ENCODE measurements at places on chromosomes 6 and 20.

GRCh38 chr6:32554116-32554965 lies 24.3 kb upstream of the HLA-DRB5 start:
- DNase-seq, result no peak

DNA sequence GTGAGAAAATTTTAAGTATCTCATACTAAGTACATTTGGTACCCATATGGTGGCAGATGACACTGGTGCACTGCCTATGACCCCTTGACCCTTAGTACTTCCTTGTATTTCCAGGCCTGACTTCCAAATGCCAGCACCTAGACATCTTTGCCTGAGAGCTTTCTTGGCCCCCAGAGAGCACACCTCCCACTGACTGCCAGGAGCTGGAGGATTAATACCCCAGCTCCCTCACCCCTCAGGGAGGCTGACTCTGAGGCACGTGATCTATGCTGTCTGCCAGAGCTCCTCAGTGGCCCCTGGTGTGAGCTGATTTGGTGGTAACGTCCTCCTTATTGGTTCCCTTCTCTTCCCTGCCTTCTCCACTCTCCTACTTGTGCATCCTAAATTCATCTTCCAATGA lies 38.0 kb downstream of the BFSP1 start:
- DNase-seq, result no peak

DNA sequence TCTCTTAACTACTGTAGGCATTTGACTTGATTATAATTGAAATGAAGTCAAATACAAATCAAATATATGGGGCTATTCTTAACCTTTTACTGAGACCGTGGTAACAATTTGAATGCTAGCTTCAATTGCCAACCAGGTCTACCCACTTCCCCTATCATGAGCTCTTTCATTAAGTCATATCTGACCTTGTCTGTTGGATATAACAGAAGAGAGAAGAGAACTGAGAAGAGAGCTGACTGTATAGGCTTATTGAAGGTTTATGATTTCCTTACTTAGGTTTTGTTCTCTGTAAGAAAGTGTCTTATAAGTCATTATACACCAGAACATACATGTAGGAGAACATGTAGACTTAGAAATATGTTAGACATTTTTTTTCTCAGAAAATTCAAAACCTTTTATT lies 549.4 kb downstream of the COL12A1 start:
- no peak for DNase-seq

DNA sequence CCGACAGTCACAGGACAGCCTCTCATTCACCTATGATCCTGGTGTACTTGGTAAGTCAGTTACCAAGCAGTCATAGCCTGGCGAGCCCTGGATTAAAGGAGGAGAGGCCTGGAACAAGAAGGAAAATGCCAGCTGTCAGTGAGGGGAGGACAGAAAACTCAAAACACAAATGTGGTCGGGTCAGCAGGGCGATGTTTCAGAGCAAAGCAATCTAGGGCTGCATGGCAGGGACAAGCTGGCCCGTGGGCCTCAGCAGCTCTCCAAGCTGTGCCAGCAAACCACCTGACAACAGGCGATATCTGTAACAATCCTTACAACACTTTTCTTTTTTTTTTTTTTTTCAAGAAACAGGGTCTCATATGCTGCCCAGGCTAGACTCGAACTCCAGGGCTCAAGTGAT lies 40.3 kb downstream of the MGME1 start:
- no peak for DNase-seq

DNA sequence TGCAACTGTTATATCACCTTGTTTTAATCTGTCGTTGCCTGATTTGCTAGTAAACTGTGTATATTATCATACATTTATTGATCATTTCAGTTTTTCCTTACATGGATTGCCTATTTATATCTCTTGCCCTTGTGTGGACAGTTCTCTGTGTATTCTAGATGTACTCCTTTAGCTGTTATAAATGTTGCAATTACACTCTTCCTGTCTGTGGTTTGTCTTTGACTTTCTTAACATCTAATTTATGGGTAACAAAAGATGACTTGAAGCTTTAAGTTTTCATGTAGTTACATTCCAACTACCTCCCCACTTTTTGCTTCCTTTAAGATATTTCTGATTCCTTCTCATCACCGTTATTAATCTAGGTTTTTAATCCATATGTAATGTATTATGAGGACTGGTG lies 22.6 kb downstream of the PLCB1 start:
- no peak for DNase-seq

DNA sequence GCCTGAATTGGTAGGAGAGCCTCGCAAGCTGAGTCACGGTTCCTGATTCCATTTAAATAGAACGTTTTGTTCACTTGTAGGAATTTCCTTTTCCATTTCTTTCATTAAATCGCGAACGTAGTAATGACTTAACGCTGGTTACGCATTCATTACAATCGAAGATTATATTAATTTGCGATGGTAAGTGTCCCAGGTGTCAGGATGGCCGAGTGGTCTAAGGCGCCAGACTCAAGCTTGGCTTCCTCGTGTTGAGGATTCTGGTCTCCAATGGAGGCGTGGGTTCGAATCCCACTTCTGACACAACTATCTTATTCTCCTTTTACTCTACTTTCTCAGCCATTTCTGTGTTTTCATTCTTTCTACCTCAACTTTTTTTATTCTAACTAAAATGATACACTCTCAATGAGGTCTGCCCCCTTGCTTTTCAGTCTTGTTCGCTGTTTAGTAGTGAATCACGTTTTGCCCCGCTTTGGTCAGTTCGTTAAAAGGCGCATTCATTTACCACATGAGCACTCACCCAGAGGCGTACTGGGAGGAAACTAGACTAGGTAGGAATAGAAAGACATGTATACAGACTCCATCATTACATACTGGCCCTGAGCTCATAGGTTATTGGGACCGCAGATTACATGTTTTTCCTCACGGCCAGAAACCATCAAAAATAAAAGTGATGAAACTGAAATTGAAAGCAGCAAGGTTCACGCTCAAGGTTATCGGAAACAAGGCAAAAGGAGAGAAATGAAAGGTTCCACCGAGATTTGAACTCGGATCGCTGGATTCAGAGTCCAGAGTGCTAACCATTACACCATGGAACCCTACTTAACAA lies 17.3 kb upstream of the TRIM27 start:
- peak; percentile 76 for DNase-seq

- DNase-seq, result no peak
Measured at GRCh38 chr6:135086414-135086764, 31.8 kb upstream of the HBS1L start.

- no peak for DNase-seq
Measured at GRCh38 chr20:35730583-35731468, 11.2 kb downstream of the RBM39 start.

DNA sequence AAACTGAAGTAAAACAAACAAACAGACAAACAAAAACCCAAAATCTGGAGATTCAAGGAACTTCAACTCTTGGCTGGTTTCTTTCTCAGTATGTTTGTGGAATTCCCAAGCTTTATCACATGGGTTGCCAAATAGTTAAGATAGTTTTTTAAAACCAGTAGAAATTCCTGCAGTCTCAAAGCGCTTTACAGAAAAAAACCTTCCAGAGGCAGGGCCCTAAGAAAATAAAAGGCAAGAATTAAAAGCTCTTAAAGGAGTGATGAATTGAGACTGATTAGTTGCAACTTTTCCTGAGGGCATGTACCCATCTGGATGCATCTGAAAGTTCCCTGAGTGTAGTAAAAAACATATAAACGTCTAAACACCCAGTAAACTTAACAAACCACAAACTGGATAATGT lies 25.9 kb upstream of the PTCHD4 start:
- no peak for DNase-seq

GRCh38 chr6:84249724-84250123 lies 22.3 kb upstream of the CEP162 start:
- DNase-seq, result no peak

DNA sequence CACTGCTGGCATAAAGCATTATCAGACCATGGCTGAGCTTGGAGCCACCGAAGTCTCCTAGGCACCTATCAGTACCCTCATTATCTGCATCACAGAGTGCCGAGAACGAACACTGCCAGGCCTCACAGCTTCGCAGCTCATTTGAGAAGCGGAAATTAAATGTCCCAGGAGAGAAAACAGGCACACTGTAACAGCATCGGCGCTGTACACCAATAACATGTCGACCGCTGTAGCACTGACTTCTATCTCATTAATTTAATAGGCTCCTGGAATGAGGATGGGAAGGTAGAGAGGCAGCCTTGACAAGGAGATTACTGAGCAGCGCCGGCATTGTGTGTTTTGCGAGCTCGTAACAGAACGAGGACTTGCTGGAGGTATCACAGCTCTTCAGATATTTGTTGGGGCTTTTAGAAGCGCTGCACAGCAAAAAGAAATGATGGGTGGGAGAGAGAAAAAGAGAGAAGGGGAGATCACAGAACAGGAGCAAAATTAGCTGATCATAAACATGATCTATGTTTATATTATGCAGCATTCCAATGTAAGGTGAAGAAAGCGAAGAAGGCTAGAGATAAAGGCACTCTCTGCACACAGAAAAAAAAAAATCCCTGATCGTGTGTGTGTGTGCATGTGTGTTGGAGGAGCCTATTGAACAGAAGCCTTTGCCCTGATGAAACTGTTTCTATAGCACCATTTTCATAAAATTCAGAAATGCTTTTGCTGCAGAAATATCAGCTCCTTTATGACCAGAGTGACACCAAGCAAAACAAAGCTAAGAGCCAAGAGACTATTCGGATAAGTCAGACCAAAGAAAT lies 29.2 kb downstream of the ID4 start:
- DNase-seq, result peak; percentile 55

DNA sequence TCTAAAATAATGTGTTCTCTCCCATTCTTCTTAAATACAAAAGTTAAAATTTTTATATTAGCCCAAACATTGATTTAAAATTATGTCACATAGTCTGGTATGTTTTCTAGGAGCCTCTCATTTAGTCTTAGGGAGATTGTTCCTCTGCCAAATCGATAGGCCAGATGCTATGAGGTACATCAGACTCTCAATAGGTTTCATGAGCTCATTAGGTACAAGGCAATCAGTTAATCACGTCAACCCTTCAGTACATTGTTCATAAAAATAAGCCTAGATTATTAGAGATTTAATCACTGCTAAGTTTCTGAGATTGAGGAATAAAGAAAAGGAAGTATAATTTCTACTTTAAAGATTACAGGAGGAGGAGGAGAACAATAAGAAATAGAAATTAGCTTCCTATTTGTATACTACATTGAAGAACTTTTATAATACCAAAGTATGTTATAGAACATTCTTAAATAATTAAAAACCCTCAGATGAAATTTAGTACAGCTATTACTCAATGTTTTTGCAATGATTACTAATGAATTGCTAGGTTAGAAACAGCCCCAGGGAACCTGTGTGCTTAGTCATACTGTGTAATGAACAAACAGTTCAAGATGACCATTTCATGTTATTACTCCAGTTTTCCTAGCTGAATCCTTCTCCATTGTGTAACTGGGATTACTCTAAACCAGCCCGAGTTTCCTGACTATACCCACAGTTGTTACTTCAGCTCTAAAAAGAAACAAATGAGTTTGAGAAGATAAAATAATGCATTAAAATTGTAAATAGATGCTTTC lies 117.0 kb downstream of the BMP5 start:
- peak; percentile 24 for DNase-seq

GRCh38 chr20:49216991-49217578 lies 2.1 kb upstream of the DDX27 start:
- DNase-seq, result peak; percentile 79

GRCh38 chr20:31839782-31840487 lies 5.5 kb downstream of the FOXS1 start:
- DNase-seq, result no peak

- DNase-seq, result peak; percentile 32
Measured at GRCh38 chr6:7137335-7138045, 29.7 kb downstream of the RREB1 start.

DNA sequence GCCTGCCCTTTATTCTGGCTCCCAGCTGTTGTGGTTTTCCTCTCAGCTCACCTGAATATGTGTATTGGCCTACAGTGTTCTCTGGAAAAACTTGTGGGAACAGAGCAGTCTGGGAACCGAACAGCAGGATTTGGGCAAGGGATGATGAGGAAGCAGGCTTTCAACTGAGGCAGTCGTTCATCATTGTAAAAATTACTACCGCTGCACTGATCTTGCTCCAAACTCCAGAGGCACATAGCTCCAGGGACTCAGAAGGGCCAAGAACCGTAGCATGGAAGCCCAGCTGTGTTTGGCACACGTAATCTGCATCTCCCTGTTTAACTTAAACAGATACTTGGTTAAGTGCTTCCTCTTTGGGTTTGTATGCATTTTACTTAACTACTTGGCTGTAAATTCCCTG lies 48.3 kb upstream of the EEF1A1 start:
- no peak for DNase-seq

DNA sequence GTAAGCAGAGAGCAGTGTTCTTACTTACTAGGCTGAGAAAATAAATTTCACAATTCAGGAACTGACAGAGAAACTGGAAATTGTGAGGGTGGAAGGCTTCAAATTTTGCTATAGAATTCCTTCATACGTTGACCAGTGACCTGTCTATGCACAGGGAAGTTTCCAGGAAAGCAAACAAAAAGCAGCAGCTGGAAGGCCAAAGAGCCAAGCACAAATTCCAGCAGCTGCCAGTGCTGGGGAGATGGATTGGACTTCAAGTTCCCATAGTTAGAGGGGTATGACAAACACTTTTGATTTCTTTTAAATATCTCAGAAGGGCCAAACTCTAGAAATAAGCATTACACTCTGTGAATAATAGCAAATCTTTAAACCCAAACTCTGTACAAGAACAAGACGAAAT lies 299.1 kb upstream of the KCNQ5 start:
- no peak for DNase-seq

GRCh38 chr6:6724539-6725467 lies 136.3 kb downstream of the LY86 start:
- DNase-seq, result peak; percentile 44

GRCh38 chr6:148548065-148548748 lies 198.6 kb upstream of the UST start:
- DNase-seq, result no peak
